ENCODE measurements at places on chromosomes 1 and 21.
A peak's percentile ranks its signal among the peaks of the same experiment; 100 is the strongest.

- DNase-seq, result peak; percentile 77
These were observed 86.1 kb upstream of the ZNF326 start for GRCh38 chr1:89908672-89909436.

DNA sequence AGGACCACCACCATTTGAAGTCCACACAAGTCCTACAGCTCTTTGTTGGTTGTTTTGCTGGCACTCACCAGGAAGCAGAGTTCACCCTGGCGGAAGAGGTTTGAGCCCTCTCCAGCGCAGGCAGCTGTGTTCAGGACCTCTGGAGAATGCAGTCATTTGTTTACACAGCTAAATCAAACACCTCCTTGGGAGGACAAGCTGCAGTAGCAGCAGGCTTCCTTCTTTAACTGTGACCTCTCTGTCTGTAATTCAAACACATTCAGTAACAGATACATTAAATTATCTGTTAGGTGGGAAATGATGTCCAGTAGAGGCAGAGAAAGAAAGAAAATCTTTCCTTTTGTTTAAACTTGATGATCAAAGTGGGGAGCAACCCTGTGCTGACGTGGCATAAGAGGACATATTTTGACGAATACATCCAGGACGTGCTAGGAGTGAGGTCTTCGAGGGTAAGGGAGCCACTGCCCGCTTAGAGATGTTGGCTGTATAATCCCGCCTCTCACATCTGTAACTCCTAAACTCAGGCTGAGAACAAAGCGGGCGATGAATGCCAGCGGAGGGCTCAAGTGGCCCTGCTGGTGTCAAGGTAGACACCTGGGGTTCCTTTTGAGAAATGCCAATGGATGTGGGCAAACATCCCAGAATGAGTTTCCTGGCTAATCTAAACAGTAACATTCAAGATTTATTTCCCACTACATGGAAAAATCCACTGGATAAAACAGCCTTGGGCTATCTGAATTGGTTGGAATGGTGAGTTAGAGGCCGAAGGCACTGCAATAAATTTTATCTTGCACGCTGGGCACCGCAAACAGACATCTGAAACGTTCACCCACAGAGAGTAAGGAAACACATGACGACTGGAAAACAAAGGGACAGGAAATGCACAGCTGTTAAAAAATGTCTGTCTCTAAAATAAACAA lies 51.7 kb downstream of the ABCA4 start:
- DNase-seq, result no peak

DNA sequence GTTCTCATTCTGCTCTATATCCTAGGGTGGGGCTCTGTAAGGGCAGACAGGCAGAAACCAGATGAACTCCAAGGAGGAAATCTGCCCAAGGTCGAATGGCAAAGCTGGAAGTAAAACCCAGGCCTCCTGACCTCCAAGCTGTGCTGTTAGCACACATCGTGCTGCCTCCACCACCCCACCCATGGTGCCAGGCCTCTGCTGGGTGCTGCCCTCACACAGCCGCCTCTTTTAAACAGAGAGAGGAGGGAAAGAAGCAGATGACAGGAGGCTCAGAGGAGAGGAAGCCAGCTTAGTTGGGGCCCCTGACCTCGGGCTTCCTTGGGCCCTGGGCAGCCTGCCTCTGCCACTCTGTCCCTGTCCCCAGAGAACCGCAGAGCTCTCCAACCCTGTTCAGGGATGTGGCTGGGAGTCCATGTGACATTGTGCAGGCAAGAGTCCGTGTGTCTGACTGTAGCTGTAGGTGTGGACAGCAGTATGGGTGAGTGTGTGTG lies 1.1 kb downstream of the SYNC start:
- DNase-seq, result peak; percentile 26

- DNase-seq, result no peak
These were observed 38.6 kb upstream of the WLS start for GRCh38 chr1:68270951-68271350.

- DNase-seq, result no peak
These were observed 9.2 kb downstream of the PDZK1IP1 start for GRCh38 chr1:47180603-47181094.
